PC-9 (cell line): ENCODE measurements at places on chromosomes 16 and 17.

- no peak for DNase-seq
Observed at GRCh38 chr17:12605222-12605621, 60.5 kb upstream of the MYOCD start.

DNA sequence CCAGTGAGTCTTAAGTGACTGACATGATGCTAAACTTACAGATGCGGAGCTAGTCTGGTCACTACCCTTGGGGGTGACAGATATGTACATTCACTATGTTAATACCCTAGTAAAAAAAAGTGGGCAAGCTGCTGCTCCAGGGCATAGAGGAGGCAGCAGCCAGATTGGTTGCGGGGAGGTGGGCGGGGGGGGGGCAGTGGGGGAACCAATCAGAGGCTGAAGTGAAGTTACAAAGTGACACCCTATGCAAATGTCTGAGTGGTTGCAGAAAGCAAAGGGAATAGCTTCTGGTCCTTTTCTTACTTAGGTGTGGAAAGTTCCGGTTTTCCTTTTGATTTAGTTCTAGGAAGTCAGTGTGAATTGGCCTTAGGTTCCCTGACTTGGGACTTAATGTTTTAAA lies 12.1 kb downstream of the NDEL1 start:
- no peak for DNase-seq

DNA sequence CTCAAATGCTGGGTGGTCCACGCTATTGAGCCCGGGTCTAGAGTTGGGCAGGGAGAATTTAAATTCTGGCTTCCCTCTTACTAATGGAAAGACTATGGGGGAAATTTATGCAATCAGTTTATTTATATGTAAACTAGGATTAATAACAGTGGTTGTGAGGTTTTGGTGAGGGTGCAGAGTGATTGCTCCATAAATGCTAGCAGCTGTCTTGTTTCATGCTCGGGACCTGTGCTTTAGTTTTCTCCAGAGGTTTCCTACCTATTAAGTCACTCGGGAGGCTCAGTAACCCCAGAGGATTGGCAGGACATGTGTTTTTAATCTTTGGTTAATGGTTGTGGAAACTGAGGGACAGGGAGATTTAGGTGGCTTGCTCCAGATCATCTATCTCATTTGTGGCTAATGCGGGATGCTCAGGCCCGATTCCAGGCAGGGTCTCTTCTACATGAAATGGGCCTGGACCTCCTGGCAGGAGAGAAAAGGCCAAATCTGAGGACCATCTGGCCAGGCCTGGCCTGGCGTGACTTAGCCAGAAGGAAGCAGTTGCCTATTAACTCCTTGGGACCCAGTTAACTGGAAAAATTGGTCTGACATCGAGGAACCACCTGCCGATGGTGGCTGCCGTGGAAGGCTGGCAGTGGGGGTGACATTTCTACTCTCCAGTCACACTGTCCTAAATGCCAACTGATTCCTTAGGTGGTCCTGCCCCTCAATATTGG lies 2.1 kb downstream of the PRCD start:
- DNase-seq: no peak

DNA sequence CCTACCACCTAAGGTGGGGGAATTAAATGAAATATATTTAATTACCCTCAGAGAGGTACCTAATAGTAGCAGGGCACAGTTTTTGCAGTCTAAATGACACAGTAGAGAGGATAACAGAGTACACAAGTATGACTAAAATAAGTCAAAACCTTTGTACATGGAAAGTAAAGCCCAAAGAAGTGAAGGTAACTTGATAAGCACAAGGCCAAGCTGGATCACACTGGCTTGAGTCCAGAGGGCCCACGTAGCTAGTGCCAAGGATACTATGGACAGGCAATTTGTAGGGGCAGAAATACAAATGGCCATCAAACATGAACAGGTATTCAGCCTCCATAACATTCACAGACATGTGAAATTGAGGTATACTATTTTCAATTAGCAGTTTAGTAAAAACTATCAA lies 7.6 kb downstream of the MYO18A start:
- DNase-seq: no peak

- no peak for DNase-seq
Observed at GRCh38 chr17:65139101-65139764, 2.1 kb downstream of the RGS9 start.

GRCh38 chr16:14672403-14672971 lies 21.6 kb downstream of the PLA2G10 start:
- DNase-seq: no peak

GRCh38 chr17:21079196-21079595 lies 36.4 kb upstream of the USP22 start:
- no peak for DNase-seq

- DNase-seq: no peak
Observed at GRCh38 chr17:27559506-27560481, 71.2 kb upstream of the LGALS9 start.

GRCh38 chr16:19153876-19154275 lies 14.2 kb upstream of the SYT17 start:
- DNase-seq: no peak

- peak; percentile 89 for DNase-seq
Observed at GRCh38 chr16:65745-66144, 6.7 kb downstream of the RHBDF1 start.

DNA sequence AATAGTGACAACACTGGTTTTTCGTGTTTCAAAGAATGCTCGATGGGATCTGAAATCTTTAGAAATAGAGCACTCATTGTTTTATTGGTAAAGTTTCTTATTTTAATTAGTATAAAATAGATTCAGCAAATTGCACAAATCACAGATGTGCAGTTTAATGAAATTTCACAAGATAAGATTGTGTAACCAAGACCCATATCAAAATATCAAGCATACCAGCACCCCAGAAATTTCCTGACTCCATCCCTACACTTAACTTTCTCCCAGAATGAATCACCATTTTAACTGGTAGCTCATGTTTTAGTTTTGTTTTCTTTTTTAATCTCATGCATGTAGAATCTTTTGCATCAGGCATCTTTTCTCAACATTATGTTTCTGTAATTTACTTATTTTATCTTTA lies 185.9 kb downstream of the KCNJ2 start:
- DNase-seq: no peak

- no peak for DNase-seq
Observed at GRCh38 chr16:31861455-31861854, 12.2 kb upstream of the ZNF267 start.

DNA sequence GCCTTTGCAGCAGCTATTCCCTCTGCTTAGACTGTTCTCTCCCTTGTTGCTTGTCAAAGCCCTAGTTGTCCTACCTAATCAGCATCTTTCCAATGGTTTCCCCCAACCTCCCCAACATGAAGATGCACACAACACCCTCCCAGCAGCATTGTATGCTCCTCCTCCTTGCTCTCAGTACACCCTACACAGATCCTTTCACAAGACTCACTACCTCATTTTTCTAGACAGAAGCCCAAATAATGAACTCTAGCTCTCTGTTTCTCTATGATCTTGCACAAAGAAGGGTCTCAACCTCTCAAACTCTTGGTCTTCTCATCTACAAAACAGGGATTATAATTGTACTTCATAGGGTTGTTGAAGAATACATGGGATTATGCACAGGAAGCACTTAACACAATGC lies 19.4 kb downstream of the PSME3IP1 start:
- DNase-seq: no peak

DNA sequence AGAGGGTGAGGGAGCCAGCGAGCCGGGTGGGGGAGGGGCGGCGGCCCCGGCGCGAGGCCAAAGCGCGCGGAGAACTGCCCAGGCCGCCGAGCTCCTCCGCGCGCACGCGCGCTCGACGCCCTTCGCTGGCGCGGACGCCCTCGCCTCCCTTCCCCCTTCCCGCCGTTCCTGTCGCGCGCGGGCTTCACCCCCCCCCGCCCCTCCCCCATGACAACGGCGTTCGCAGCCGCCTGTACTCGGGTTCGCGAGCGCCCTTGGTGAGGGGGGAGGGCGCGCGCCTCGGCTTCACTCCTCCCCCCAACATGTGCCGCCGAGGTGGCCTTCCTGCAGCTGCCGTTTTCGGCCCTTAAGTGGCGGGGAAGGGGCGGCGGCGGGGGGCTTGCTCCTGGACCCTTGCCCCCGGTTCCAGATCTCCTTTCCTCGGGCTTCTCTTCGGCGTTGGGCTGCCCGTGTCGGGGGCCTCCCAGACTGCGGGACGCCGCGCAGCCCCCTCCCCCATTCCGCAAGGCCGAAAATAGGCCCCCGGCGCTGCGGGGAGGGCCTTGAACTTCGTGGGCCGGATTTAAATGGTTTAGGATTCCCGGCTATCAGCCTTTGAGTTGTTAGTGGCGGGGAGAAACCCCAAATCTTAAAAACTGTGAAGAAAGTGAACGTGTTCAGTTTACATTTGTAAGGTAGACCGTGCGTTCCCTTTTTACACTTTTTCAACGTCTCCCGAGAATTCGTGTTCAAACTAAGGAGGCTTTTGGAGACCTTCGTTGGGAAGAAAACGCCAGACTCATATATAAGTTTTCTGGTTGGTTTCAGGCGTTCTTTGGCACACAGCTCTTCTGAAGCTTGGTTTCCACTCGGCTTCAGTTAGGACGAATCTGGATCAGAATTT lies 653 bp downstream of the SRRM2 start:
- peak; percentile 57 for DNase-seq

GRCh38 chr17:11539637-11540036 lies 58.6 kb upstream of the DNAH9 start:
- no peak for DNase-seq

DNA sequence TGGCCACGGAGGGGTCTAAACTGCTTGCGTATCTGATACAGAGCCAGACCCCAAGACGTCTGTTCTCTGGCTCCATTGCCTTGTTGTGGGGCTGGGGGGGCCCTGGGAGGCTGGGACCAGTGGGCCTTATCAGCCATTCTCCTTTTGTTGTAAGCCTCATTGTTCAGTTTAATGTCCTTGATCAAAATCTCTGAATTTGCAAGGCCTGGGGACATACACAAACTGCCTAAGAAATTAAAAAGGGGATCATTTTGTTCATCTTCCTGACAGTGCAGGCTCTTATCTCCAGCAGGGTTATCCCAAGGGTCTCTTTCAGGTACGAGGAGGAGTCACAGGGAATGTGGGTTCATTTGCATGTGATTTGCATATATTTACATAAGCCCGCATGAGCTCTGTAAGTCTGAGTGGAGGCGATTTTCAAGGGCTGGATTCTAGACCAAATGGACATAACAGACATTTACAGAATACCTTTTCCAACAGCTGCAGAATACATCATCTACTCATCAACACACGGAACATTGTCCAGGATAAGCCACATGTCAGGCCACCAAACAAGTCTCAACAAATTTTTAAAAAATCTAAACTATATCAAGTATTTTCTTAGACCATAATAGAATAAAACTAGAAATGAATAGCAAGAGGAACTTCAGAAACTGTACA lies 269.8 kb downstream of the RBFOX1 start:
- no peak for DNase-seq

DNA sequence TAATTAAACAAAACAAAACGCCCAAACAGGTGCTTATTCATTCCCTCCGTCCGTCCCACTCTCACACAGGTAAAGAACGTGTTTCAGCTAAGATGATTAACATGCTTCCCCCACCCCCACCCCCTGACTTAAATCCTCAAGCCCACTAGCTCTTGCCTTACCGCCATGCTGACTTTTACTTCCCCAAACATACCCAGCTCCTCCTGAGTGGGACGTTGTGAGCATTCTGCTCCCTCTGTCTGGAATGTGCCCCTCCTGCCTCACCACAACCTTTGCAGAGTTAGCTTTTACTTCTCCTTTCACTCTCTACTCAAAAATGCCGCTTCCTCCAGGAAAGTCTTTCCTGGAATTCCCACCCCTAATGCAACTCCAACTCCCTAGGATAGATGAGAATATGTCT lies 774.0 kb upstream of the RBFOX1 start:
- DNase-seq: no peak

- no peak for DNase-seq
Observed at GRCh38 chr17:44887971-44888954, 11.0 kb downstream of the EFTUD2 start.

DNA sequence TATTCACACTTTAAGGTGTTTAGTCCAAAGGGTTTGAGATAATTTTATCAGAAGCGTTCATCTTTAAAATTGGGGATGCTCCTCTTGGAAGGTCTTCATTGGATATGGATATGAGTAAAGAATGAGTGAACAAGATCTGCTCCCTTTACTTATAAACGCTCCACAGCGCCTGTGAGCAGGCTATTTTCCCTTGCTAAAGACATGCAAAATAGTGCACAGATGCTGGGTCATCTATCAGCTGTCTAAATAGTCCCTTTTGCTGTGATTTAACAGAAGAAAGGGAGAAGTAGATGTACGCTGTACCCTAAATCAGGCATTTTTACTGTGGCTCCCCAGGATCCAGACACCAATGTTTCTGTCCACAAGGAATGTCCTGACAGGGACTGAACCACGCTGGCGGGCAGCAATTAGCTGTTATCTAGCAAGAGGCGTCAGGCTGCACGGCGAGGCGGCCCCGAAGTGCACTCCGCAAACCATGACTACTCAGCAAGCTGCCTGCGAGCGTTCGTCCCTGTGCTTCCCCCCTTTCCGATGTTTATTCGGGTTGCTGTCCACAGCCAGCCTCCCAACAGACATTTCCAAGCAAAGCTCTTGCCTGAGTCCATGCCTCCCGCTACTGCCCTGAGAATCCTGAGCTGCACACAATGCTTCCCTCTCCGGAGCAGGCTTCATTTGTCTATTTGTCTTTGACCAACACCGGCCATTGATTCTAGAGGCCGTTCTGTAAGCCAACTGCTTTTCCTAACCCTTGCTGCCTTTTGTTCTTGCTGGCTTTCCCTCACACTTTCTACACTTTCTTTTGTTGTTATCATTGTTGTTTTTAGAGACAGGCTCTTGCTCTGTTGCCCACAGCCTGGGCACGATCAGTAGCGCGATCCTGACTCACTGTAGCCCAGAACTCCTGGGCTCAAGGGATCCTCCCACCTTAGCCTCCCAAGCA lies 55.7 kb upstream of the CNEP1R1 start:
- DNase-seq: no peak

- no peak for DNase-seq
Observed at GRCh38 chr17:4994081-4994595, 3.2 kb downstream of the INCA1 start.
